ENCODE measurements at places on chromosomes 2 and 18.

- peaks cover 40% of the 10 kb centered on the region for H3K27me3 ChIP-seq
- H3K4me3 ChIP-seq = no peak overlapping the region
- no peaks in the 10 kb centered on the region for H3K36me3 ChIP-seq
- H3K4me1 ChIP-seq = peaks cover 4% of the 10 kb centered on the region
- no peak overlapping the region for H3K27ac ChIP-seq
- DNase-seq = no peak
Observed at GRCh38 chr2:23659328-23659727, 267.6 kb downstream of the ATAD2B start.

GRCh38 chr2:38233231-38233983 lies 143.7 kb downstream of the ATL2 start:
- no peak overlapping the region for H3K27ac ChIP-seq
- DNase-seq = no peak
- no peak overlapping the region for H3K4me3 ChIP-seq
- H3K4me1 ChIP-seq = peaks cover 1% of the 10 kb centered on the region

DNA sequence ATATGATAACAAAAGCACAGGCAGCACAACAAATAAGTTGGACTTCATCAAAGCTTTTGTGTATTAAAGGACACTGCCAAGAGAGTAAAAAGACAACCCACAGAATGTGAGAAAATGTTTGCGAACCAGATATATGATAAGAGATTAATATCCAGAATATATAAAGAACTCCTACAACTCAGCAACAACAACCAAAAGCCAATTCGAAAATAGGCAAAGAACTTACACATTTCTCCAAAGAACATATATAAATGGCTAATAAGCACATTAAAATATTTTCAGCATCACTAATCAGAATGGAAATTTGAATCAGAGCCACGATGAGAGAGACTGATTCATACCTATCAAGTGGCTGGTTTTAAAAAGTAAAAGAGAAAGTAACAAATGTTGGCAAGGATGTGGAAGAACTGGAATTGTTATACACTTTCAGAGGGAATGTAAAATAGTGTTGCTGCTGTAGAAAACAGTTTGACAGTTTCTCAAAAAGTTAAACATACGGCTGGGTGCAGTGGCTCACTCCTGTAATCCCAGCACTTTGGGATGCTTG lies 25.2 kb downstream of the EPB41L5 start:
- peaks cover 11% of the 10 kb centered on the region for H3K36me3 ChIP-seq
- H3K4me1 ChIP-seq = peaks cover 9% of the 10 kb centered on the region
- no peak for DNase-seq

- DNase-seq = no peak
- H3K36me3 ChIP-seq = no peaks in the 10 kb centered on the region
Observed at GRCh38 chr2:176494949-176495353, 225.7 kb downstream of the MTX2 start.

GRCh38 chr18:45757005-45757404 lies 33.0 kb downstream of the SLC14A1 start:
- no peaks in the 10 kb centered on the region for H3K36me3 ChIP-seq
- no peak overlapping the region for H3K4me3 ChIP-seq
- no peaks in the 10 kb centered on the region for H3K4me1 ChIP-seq
- no peak for DNase-seq

- H3K4me1 ChIP-seq = peaks cover 79% of the 10 kb centered on the region
- no peak overlapping the region for H3K4me3 ChIP-seq
- no peak overlapping the region for H3K27ac ChIP-seq
- DNase-seq = no peak
Observed at GRCh38 chr2:69767034-69767433, 25.1 kb downstream of the ANXA4 start.

DNA sequence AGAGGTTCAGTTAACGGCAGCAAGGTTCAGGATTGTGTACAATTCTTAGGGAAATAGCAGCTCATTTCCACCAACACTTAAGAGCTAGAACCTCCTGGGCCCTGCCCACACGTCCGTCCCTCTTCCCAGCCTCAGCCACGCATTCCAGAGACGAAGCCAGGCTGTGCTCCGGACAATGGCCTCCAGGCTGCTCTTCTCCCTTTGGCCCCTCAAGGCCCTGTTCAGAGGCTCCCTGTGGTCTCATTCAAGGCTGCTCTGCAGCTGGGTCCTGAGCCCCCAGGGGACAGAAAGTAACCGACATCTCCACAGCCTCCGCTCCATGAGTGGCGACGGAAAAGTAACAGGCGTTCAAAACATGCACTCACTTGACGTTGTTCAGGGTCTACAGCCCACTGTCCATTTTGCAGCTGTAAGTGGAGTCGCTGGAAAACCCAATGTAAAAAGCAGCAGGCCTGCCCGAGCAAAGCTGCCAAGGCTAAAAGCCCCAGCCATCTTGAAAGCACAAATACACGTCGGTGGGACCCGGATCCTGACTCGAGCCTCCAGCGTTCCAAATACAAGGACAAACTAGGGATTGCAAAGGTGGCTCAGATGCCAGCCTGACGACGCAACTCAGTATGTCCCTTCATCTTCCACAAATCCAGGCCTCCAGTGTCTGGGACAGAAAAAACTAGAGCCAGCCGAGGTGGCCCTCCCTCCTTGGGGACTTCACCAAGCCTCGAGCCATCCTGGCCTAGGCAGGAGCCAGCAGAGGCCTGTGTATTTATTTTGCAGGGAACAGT lies 76.9 kb downstream of the NDUFA10 start:
- H3K27ac ChIP-seq = no peak overlapping the region
- no peaks in the 10 kb centered on the region for H3K27me3 ChIP-seq
- H3K4me3 ChIP-seq = no peak overlapping the region
- no peak for DNase-seq

Measured in stimulated activated naive B cell treated with anti-CD40 and anti-IgM and Interleukin-4, amounts not matched to agents 10 μg/mL and 1 μg/mL and 100 μg/mL, for 72 hours (primary cell).